ENCODE measurements at places on chromosomes 5 and 9.

- no peak for DNase-seq
Observed at GRCh38 chr5:55603922-55604321, 69.2 kb upstream of the PLPP1 start.

DNA sequence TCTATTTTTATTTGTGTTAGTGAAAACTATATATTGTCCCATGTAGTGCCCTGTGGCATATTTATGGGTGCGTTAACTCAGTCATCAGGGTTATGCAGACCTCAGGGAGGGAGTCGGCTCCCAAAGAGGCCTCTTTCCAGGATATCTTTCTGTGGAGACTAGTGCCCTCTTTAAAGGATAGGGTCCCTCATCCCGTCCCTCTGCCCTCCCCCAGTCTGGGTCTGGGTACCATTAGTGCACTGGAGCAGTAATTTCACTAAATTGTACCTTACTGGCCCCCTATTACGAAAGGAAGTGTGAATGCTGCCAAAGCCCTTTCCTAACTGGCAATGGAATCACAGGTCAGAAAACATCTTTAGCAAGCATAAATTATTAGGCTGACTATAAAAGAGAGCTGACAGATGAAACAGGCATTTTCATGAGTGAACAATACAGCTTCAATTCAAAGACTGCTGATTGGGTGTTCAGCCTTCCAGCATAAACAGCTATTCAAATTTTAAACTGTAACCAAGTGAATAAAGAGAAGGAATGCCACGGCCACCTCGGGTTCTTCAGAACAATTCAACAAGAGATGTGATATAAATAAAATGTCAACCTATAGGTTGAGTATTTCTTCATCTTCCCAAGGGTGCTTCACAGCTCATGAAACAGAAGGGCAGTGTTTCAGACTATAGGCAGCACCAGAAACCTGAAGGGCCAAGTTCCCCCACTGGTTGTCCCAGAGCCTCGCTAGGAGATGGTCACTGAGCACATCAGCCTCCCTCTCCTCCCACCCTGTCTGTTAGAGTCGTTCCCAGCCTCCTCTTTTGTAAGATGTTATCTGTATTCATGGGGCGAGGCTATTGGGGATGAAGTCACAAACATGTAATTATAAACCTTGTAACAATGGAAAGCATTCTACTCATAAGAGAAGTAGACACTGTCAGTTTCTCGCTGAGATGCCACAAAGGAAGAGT lies 318.7 kb downstream of the TMEM161B start:
- no peak for DNase-seq

DNA sequence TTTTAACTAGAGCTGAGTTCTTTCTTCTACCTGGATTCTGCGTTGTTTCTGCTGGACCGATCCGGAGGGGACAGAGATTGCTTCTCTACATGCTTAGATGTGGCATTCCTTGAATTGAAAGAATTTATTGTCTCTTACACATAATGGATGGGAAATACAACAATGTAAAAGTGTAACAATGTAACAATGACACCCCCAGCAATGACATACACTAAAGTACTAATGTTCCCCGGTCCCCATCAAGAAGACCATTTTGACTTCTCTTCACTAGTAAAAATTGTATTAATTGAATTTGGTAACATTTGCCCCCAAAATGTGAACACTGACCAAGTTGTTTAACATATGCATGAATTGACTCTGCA lies 760.2 kb downstream of the TAF11L14 start:
- DNase-seq = no peak

DNA sequence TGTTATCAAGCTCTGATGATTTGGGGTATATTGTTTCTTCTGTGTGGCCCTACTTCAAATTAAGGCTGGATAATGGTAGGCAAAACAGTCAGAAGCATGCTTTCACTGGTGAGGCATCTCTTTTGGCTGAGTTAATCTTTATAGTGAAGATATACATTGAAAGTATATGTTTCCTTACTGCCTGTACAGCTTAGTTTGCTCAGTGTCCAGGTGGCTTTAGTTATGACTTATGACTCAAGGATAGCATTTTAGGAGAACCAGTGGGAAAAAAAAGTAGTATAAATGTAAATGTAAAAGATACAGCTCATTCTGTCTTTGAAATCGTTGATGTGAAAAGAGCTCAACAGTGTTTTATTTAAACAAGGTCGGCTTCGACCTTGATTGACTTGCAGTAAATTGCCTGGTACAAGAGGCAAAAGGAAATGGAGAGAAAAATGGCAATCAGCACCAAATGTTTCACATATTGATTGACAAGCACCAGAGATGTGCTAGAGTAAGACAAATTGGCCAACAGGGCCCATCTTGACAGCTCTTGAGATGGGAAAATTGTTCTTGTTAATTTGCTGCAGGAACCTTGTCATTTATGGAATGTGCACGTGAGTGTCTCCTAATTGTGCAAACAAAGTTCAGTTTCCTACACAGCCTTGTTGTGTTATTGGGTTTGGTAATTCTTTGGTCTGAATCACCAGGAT lies 447.4 kb upstream of the WWC1 start:
- DNase-seq = no peak

- no peak for DNase-seq
Observed at GRCh38 chr9:129812385-129812784, 9.4 kb downstream of the TOR1B start.

DNA sequence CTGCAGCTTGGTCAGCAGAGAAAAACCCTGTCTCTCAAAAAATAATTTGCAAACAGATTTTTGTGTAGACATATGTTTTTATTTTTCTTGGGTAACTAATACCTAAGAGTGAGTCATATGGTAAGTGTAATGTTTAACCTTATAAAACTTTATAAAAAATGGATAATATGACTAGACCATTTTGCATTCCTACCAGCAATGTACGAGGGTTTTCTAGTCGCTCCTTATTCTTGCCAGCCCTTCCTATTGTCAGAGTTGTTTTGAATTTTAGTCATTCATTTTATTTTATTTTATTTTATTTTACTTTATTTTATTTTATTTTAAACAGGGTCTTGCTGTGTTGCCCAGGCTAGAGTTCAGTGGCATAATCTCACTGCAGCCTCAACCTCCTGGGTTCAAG lies 37.8 kb downstream of the RABGAP1 start:
- DNase-seq = no peak

DNA sequence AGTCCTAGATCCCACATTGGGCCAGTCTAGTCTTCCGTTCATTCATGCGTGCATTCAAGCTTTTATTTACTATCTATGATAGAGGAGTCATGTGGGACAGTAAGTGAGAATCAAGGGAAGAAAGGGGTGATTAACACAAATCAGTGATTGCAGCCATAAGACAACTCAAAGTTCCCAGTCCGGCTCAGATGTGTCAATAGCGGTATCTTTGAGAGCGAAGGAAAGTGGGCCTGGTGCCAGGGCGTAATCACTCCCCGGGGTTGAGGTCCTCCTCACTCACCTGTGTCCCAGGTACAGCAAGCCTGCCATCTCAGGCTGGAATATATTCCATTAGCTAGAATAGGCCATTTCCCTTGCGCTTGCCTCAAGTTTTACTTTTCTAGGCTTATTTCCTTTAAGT lies 196.3 kb downstream of the ATP10B start:
- no peak for DNase-seq

Measured in HCT116 (cell line).